ENCODE measurements at places on chromosomes 2 and 18.

GRCh38 chr2:221549143-221549542, 23.0 kb downstream of the EPHA4 start:
- DNase-seq, result no peak

- no peak for DNase-seq
These were observed 110.6 kb downstream of the MRO start for GRCh38 chr18:50709193-50709592.

GRCh38 chr2:31950946-31951562, 59.8 kb downstream of the MEMO1 start:
- no peak for DNase-seq

- DNase-seq, result no peak
These were observed 13.2 kb downstream of the ZNF804A start for GRCh38 chr2:184611361-184612085.

GRCh38 chr2:159131267-159131913, 155.1 kb downstream of the WDSUB1 start:
- DNase-seq, result no peak

GRCh38 chr2:20447437-20448245, 767 bp downstream of the RHOB start:
- no peak for DNase-seq

DNA sequence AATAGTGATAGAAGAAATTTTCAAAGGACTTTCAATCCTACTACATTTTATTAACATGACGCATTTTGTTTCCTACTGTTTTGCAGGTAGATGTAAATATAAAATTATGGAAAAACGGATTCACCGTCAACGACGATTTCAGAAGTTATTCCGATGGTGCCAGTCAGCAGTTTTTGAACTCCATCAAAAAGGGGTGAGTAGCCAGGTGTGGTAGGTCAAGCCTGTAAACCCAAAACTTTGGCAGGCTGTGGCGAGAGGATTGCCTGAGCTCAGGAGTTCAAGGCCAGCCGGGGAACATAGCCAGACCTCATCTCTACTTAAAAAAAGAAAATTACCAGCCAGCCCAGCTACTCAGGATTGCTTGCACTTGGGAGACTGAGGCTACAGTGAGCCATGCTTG, 33.0 kb upstream of the MFSD2B start:
- no peak for DNase-seq

DNA sequence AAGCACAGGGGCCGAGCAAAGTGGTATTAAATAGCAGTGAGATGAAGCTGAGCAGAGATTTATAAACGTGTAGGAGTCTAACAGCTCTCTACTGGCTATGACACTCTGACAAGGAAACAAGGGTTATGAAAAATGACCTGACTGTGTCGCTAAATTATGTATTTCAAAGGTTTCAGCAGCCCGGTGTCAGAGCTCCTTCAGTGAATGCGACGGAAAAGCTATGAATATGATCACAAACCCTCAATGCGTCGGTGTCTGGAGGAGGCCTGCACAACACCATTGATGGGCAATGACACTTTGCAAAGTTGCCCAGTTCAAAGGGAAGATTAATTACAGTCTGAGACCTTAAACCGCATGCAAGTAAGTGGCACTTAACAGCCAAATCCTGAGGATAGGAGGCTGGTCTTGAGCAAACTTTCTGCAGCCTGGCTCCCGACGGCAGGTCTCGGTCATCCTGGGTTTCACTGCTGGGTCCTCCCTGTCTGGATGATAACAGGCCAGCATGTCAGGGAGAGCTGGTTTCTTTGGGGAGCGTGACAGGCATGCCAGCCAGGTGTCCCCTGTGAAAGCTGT, 615.1 kb upstream of the SALL3 start:
- no peak for DNase-seq

DNA sequence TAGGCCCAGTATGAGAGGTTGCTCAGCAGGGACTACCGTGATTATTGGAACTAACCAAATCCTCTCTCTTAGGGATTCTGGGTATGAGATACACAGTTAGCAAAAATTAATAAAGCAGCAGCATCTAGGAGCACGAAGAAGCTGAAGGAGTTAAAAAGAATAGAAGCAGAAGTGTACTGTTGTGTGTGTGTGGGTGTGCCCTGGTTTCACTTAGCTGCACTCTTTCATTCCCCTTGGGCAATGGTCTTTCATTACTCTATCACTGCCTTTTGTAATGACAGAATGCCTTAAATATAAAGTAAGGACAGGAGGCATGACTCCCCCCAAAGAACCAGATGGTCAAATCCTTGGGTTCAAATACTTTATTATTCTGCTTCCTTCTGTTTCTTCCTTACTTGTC, 115.9 kb upstream of the CD302 start:
- no peak for DNase-seq

- no peak for DNase-seq
These were observed 27.2 kb downstream of the KIF1A start for GRCh38 chr2:240792629-240793312.

DNA sequence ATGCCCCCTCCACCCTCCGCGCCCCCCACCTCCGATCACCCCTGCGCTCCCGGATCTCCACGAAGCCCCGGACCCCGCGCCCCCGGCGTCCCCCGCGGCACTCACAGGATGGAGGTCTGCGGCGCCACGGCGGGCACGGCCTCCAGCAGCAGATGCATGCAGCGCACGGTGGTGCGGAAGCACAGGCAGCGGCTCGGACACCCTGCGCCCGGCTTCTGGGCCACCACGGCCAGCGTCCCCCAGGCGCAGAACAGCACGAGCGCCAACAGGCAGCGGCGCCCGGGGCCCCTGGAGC, 217 bp downstream of the PXDN start:
- no peak for DNase-seq

DNA sequence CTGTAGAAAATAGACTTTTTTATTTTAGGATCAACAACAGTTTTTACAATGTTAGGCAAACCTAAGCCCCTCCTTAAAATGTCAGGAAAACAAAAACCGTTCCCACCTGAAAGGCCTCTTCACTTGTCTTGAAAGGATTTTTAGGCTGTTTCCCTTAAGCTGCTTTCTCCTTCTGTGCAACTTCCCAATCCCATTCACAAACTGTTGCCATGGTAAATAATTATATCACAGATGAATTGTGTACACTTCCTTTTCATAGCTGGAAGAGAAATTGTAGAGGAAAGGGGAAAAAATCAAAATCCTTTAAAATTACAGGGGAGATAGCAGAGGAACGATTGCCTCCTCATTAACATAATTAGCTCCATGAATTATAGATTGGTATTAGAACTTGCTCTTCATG, 1488.0 kb upstream of the CELF4 start:
- DNase-seq, result peak; percentile 50

Measured in NCI-H1105 (cell line).